ENCODE measurements at places on chromosomes 4 and X.

- DNase-seq: no peak
Measured at GRCh38 chr4:4271912-4272311, 18.0 kb downstream of the LYAR start.

DNA sequence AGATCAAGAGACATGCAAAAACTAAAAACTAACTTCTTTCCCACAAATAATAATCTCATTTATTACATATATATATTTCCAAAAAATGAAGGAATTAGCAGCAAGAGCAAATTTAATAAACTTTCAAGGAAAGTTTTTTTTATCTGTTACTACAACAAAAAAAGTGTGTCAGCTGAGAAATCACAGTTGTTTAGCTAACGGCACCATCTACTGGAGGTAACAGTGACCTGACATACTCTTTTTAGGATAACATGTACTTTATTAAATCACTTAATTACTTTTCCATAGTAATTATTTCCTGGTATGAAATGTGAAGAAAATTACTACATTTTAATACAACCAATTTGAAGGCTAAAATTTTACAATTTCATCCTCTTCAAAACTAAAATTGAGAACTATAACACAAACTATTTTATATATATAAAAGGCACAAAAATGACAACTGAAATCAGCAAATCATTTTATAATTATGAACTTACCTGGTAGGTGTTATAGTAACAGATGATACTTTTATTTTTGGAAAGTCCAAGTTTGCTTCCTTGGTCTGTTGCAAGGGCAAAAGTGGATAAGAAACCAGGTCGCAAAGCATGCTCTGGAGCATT is 9.1 kb downstream of the LAMTOR3 start:
- DNase-seq: peak; percentile 12

GRCh38 chr4:130825284-130825683 is 1729.3 kb downstream of the C4orf33 start:
- no peak for DNase-seq

GRCh38 chr4:130056286-130056685 is 960.3 kb downstream of the C4orf33 start:
- DNase-seq: no peak

DNA sequence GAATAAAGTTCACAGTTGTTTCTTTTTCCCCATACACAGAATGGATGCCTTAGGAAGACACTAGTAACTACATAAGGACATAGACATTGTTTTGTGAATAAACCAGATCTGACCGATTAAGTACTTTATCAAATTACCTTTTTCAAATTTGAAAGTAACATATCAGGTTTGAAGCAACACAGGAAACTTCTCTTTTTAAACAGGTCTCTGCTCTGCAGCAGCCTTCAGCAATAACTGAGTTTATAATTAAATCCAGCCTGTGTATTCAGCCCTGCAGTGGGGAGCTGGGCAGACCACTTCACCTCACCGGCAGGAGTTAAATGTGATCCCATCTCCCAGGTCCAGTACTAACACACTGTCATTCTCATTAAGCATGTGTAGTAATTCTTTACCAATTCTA is 68.3 kb upstream of the ATOH1 start:
- DNase-seq: no peak

DNA sequence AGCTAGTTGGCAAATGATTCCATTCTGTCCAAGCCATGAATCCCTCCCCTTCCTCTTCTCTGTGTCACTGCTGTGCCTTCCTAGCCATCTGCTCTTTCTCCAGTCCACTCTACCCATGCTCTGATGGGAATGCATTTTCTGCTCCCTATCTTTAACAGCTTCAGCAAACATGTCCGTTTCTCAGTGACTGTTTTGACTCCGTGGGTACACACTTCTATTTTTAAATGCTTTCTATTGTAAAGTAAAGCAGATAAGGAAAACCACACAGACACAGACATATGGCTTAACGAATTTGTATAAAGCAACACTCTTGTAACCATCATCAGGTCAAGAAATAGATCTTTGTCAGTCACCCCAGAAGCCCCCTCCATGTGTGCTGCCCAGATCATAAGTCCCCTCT is 72.4 kb upstream of the KLHL13 start:
- DNase-seq: no peak

- DNase-seq: peak; percentile 71
Measured at GRCh38 chrX:39854772-39855747, 242.7 kb downstream of the BCOR start.

GRCh38 chr4:48943387-48943786 is 36.8 kb upstream of the OCIAD2 start:
- no peak for DNase-seq

GRCh38 chrX:44274096-44274495 is 69.4 kb downstream of the EFHC2 start:
- no peak for DNase-seq

- no peak for DNase-seq
Measured at GRCh38 chr4:81065446-81065845, 34.9 kb downstream of the BMP3 start.

- no peak for DNase-seq
Measured at GRCh38 chr4:141248029-141248428, 27.3 kb downstream of the ZNF330 start.

- no peak for DNase-seq
Measured at GRCh38 chrX:19628011-19628575, 112.8 kb upstream of the MAP3K15 start.

DNA sequence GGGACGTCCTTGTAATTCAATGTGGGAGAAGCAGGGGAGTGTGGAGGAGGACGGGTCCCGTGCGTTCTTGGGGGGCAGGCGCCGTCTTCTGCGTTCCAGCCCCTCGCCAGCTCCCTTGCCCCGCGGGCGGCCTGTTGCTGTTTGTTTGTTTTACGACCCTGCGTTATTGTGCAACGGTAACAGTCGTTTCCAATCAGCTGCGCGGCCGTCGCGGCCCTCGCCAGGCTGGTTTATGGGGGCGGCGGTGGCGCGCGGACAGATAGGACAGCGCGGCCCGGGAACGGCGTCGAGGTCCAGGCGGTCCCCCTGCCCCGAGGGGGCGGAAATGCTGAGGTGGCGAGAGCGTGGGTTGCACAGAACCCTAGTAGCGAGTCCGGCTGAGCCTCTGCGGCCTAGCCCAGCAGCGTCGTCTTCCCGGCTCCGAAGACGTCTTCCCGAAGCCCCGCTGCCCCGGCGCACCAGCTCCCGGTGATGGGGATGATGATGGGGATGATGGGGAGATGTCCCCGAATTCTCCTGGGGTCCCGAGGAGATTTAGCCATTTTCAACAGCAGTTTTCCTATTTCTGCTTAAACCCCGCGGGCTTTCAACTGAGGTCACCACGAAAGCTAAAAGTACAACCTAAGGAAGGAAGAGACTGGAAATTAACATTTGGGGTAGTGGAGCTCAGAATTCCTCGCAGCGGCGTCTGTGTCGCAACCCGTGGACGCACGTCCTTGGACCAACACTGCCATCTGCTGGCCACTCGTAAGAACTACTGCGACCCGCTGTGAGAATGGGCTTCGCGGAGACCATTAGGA is 4.8 kb downstream of the PDGFRA start:
- peak; percentile 47 for DNase-seq

GRCh38 chrX:129980001-129980401 is 2.4 kb upstream of the BCORL1 start:
- no peak for DNase-seq

DNA sequence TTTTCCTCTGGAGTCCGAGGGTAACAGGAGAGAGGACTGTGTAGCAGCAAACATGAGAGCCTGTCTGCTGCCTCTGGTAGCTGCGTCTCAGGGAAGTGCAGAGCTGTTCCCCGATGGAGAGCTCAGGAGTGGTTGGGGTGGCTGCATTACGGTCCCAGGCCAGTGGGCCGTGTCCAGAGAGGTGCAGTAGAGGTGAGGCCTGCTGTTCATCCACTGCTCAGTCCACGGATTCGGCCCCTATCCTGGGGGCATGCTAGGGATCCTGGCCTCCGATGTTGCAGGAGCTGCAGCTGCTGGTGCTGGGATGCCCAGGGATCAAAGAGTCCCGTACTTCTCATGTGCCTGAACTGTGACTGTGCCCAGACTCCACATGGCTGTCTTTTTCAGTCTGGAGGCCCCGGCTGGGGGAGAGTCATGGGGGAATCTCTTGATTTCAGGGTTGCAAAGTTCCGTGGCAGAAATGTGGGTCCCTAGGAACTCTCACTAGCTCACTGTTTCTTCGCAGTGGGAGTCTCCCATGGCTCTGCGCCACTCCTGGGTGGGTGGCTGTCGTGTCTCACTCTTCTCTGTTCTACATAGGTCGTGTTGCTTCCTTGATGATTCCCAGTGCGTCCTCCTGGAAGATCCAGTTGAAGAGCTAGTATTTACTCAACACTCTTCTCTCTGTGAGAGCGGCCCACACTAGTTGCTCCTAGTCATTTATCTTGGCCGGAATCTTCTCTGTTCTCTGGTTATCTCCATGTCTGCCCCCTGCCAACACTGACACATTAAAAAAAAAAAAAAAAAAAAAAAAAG is 109.5 kb upstream of the CENPE start:
- no peak for DNase-seq

DNA sequence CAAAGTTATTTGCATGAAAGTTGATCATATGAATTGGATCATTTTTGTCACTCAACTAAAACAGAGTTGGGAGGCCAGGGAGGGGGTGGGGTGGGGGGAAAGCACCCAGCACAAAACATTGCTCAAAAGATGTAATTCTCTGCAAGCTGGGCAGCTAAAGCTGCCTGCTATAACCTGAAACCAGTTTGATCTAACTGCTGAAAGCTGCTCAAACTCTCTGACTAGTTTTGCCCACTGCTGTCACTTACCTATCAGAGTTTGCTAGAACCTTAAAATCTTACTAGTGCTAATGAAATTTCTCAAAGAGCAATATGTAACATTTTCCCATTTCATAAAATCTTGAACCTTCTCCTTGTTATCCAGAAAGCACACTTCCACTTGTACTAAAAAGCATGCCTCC is 10.4 kb downstream of the CXCL8 start:
- DNase-seq: no peak

GRCh38 chr4:170687751-170688150 is 598.0 kb upstream of the AADAT start:
- DNase-seq: no peak

- DNase-seq: no peak
Measured at GRCh38 chr4:120916937-120917336, 5.6 kb downstream of the PRDM5 start.

GRCh38 chrX:65195621-65196020 is 219.4 kb upstream of the ZC4H2 start:
- no peak for DNase-seq

- no peak for DNase-seq
Measured at GRCh38 chr4:183610033-183610432, 49.0 kb downstream of the RWDD4 start.
